Activated T-helper 1 cell treated with anti-CD3 and anti-CD28 coated beads, Interleukin-2, amount 50 U/mL, for 16 hours (primary cell): ENCODE measurements at places on chromosomes 5 and 9.

DNA sequence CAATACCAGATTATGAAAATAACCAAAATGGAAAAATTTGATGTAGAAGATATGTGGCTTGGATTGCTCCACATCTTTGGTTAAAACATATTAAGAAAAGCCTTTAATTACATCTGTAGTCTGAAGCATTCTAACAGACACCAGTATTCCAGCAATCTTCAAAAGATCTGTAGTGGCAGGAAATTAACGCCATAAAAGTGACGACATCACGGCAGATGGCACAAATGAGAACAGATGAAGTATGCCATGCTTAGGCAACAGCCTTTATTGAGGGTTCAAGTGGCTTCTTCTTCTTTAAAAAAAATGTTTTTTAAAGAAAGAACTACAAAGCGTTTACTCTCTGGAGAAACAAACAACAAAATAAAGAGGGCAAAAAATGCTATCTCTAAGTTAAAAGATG lies 164.2 kb downstream of the MEF2C start:
- no peak for DNase-seq

GRCh38 chr5:132748522-132749000 lies 1.3 kb downstream of the CCNI2 start:
- DNase-seq = no peak

DNA sequence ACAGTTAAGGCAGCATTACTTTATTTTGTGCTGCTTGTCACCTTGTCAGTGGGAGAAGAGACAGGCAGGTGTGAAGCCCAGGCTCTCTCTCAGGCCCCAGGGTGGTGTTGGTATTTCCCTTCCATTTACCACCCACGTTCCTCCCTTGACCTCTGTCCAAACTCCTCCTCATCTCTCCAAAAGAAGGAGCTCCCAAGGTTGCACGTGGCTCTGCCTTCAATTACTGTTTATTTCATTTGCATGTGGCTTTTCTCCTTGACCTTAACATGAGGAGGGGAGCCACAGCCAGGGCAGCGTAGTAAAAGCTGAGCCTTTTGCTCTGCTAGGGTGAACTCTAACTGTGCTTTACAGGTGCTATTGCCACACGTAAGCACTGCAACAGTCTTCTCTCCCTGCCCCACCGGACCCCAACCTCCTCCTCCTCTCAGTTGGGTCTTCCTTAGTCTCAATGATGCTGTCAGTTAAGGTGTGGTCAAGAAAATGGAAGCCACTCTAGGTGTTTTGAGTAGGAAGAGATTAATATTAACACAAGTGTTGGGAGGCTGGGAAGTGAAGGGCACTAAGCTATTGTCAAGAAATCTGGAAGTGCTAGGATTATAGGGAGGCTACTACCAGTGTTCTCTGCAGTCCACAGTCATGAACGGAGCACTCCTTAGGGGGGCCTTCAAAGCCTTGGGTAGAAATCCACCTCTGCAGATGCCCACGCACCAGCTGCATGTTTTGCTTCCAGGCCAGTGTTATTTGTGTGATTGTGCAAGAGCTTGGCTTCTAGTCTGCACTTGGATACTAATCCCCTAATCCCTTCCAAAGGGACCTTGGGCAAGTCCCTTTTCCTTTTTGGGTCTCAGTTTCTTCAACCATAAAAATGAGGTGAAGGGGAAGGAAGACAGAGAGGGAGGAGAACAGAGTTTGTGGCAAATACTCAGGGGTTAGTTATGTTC lies 3.9 kb upstream of the ALDH1B1 start:
- DNase-seq = no peak

DNA sequence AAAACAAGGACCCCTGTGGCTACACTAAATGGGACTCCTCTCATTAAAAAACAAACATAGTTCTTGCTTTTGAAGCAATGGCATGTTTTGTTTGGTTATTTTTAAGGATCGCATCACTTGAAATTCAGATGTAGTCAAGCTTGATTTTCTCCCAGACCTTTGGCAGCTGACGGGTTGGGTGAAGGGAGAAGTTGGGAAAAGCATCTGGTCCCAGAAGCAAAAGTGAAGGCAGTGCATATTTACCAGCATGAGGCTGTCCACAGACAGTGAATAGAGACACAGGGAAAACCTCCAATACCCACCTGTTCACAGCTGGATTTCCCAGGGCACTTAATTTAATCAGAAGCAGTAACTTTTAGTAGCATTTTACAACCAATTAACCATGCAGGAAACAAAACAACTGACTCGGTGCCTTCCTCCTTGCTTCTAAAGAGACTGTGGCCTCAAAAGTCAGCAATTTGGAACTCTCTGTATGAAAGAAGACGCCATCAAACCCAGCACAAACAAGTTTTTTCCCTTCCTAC lies 245.4 kb downstream of the EBF1 start:
- no peak for DNase-seq

DNA sequence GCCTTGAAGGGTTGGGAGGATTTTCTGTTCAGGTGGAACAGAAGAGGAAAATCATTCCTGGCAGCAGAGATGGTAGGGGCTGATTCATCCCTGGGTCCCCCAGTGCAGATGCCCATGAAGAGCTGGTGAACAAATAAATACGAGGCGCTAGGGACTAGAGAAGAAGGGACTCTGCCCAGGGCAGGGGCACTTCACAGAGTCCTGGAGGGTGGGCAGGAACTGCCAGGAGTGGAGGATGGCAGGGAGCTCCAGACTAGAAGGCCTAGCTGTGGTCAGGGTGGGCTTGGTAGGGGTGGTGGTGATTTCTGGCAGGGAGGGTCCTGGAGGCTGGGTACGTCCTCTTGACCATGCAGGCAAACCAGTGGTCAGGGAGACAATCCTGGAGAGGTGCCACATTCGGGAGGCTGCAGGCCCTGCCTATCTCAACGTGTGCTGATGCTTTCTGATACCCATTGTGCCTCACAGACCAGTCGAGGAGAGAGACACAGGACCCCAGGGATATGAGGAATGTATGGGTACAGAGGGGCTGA lies 69.9 kb downstream of the CRB2 start:
- no peak for DNase-seq

DNA sequence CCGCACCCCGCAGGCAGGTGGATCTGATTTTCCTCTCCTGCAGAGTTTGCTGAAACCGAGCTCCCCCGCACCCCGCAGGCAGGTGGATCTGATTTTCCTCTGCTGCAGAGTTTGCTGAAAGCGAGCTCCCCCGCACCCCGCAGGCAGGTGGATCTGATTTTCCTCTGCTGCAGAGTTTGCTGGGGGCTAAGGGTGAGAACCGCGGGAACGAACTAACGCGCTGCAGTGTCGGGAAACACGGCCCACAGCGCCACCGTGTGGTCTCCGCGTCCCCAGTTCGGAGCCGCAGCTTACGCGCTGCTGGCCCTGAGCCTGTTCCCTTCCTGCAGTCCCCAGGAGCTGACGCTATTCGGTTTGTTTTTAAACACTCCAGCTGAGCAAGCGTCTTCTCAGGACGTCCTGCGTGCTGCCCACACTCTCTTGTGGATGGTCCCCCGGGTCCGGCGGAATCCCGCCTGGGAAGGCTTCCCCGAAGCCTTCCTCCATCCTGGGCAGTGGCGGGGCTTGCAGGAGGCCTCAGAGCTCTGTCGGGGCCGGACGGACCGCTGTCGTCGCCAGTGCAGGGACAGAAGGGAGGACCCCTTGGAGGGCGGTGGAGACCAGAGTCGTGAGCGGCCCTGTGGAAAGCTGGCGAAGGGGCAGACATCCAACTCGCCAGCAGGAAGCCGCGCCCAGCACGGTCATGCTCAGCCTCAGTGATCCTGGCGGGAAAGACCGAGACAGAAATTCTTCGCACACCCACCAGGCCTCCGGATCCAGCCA lies 121.2 kb upstream of the LPCAT1 start:
- DNase-seq = peak; percentile 62

DNA sequence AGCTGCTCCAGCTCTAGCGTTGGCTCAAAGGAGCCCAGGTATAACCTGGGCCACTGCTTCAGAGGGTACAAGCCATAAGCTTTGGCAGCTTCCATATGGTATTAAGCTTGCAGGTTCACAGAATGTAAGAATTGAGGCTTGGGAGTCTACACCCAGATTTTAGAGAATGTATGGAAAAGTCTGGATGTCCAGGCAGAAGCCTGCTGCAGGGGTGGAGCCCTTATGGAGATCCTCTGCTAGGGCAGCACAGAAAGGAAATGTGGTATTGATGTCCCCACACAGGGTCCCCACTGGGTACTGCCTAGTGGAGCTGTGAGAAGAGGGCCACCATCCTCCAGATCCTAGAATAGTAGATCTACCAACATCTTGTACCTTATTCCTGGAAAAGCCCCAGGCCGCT lies 626.9 kb downstream of the MAT2B start:
- DNase-seq = no peak

DNA sequence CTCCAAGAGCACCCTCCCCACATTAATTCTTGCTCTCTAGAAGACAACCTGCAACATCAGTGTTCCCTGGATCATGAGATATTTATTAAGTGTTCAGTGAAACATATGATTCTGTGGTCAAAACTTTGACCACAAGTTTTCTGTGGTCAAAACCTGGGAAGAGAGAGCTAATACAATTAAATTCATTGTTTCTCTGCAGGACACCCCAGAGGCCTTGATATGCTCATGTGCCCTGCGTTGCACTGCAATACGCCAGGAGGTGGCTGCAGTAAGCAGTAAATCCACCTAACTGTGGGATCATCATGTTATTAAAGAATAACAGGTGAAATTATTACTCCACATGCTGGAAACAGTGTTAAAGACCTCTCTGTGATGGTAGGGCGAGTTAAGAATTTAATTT lies 109.3 kb upstream of the SPDL1 start:
- no peak for DNase-seq

GRCh38 chr5:77298146-77298545 lies 87.7 kb downstream of the PDE8B start:
- DNase-seq = no peak

DNA sequence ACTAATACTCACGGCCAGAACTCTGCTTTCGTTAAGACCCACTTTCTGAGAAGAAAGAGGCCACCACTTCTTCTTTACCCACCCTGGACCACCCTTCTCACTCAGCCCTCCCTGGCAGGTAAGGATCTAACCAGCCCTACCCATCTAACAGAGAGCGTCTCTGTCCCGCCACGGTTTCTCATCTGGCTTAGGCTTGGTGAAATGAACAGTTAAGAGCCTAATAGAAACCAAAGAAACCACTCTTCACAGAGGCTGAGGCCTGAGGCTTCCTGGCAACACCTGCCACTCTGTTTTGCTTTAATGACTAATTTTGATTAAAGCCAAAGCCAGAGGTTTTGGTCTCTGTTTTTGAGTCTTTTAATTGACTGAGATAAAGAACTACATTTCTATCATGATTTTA lies 354.1 kb upstream of the SLC30A5 start:
- no peak for DNase-seq

DNA sequence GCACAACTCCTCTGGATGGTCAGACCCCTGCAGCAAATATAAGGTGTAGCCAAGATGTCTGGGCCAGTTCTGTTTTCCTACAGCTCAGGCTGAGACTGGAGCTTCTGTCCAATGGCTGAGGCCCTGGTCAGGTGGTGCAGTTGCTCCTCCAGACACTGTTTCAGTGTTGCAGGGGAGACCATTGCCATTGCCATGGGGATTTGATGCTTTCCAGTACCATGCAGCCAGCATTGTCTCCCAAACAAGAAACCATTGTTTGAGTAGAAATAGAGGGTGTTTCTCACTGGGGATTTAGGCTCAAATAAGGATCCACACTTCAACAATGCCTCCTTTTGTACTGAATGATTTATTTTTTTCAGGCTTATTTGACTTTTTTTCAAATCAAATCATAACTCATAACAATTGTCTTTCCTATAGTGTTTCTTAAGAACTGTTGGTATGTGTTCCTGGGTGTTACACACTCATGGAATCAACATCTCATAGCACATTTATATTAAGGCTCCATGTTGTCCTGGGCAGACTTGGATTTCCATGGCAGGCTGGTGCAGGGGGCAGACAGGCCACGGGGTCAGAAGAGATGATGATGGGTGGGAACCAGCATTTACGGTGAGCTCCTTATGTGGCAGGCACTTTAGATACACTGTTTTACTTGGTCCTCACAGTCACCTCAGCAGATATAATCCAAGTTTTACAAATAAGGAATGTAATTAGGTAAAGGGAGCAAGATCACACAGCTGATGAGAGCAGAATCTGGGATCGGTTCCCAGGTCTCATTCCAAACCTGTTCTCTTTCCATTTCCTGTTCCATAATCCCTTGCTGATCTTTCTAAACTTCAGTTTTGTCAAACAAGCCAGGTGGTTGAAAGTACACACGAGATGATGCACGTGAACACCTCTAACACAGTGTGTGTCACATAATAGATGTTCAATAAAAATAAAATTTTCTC lies 95.9 kb upstream of the GNAQ start:
- no peak for DNase-seq

GRCh38 chr9:101463397-101463796 lies 27.8 kb upstream of the ALDOB start:
- DNase-seq = no peak

DNA sequence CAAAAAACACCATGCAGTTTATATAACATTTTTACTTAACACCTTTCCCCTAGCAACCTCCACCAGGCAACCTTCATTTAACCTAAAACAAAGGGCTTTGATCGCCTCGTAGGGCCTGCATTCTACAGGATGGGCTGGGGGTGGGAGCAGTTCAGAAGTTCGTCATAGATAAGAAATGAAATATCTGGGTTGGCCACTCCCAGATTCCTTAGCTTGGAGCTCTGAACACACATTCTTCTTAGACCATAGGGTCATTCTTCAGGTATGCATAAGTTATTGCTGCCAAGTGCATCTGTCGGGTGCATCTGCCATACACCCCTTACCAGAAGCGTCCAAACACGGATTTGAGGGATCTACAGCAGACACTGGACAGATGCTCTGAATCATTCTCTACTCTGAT lies 4.3 kb upstream of the SLC22A5 start:
- DNase-seq = no peak
